Coronary artery (tissue), 2 donors: ENCODE measurements at places on chromosomes 1 and 21.

GRCh38 chr1:44501047-44501890, 96.2 kb downstream of the RNF220 start:
- DNase-seq: no peak

DNA sequence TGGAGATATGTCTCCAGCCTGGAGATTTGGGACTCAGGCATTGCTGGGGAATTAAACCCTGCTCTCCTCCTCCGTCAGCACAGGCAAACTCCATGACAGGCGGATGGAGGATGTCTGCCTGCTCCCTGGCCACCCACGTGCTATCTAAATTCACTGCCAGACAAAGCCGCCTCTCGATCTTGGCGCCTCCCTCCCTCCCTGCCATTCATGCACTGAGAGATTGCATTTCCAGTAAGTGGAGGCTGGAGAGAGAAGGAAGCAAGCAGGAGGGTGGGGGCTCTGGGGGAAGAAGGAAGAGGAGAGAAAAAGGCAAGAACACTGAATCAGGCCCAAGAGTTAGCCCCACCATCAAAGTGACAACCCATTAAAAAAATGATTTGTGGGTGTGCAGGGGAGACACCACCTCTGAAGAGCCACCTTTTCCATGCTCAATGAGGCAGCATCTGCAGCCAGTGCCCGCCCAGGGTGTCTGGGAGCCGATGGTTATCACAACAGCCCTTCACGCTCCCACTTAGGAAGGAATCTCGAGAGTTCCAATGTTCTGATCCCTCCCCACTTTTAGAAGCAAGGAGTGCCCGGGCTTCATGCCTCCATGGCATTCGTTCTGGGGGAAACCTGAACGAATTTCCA, 183.0 kb downstream of the HIVEP3 start:
- DNase-seq: no peak

DNA sequence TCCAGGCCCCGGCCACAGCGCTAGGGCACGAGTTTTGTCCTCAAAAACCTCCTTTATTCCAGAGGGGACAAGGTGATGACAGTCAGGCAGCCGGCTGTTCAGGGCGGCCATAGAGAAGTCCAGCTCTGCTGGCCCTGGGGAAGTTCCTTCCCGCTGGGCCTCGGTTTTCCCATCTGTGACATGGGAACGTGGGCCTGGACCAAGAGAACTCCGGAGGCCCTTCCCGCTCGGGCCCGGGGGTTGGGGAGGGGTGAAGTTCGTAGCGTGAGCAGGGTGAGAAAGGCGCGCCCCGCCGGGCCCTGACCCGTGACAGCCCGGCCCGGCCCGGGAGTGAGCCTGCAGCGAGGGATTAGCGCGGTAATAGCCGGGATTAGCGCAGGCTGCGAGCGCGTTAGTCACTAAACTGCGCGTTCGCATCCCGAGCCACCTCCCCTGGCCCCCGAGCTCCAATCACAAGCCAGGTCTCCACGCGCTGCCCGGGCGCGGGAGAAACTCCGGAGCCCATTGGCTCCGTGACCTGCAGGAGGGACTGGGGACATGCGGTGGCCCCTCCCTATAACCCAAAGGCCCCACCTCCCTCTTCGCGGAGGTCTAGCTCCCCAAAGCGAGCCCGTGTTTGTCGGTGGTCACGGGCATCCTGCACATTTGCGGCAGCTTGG, 29.8 kb upstream of the PADI2 start:
- DNase-seq: no peak

DNA sequence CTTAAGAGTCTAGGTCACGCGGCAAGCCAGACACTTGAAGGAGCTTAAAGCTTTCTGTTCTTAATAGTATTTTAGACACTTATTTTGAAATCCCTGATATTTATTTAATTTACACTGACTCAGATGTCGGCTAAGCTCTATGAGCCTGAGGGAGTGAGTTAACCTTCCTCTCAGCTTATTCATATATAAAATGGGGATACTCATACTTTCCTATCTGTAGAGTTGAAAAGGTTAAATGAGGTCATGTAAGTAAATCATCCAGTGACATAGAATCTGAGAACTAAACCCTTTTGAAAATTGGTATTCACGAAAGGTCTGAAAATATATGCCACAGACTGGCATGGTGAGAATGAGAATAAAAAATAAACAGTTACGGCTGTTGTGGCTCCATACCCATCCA, 1.4 kb upstream of the GPR161 start:
- DNase-seq: no peak

GRCh38 chr1:159121526-159121925, 45.0 kb upstream of the AIM2 start:
- no peak for DNase-seq
